ENCODE measurements at places on chromosomes 2 and 18.

DNA sequence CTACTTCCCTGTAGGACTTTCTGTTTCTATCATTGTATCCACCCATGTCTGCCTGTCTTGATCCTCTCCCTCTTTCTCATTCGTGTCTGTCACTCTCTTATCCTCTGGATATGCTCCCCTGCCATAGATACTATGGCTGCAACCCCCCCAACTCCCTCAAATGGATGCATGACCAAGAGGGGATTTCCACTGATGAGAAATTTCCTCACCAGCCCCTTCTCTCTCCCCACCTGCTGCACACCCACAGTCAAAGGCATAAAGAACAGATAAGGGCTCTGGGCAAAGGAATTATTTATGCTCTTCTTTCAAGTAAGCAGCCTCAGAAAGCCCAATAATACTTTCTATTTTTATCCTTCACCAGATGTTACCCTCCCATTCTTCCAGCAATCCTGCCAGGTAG lies 121.3 kb downstream of the FOXI3 start:
- no peak for DNase-seq

DNA sequence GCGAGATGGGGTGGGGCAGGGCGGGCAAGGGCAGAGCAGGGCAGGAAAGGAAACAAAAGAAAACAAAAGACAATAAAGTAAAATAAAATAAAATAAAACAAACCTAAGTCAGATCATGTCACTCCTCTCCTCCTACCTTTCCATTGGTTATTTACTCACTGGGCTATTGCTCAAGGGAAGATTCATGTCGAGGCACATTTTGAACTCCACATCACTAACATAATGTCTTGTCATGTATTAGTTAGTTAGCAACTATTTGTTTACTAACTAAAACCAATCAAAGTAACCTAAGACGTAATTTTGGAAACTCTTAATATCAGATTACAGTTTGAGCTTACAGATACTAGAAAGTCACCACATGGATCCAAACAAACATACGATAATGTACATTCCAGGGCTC lies 2.2 kb downstream of the C1D start:
- no peak for DNase-seq

DNA sequence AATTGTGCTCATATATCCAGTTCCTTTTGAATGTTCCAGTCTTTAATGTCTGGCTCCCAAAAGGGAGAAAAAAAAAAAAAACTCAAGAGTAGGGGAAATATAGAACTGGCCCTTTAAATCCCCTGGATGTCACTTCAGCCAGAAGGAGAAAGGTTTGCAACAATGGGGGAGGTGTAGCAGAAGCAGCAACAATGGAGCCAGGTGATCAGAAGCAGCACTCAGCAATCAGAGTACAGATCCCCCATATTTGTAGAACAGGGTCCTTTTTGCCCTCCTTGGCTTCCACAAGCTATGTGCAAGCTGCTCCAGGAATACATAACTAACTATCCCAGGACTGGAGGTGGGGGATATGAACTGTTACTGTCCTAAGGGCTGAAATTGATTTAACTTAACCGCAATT lies 25.8 kb upstream of the ZNF397 start:
- DNase-seq: no peak

- no peak for DNase-seq
Observed at GRCh38 chr2:7835693-7836680, 845.9 kb upstream of the ID2 start.

- no peak for DNase-seq
Observed at GRCh38 chr2:27025281-27025800, 7.4 kb upstream of the TMEM214 start.

- DNase-seq: no peak
Observed at GRCh38 chr2:230085201-230085600, 16.5 kb upstream of the SLC16A14 start.

DNA sequence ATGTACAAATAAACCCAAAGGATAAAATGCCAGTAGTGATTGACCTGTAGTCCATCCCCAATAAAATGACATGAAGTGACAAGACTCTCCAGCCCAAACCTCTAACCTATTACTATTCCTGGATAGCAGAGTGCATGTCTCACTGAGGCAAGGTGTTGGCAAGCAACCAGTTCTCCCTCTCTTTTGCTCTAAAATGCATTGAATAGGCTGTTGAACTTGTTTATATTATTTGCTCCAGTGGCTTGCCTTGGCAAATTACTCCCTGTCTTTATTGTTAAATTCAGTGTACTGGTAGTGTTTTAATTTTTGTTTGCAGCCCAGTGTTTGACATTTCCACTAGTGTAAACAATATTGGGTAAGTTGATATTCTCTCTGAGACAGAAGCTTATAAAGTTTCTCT lies 70.5 kb downstream of the CSRNP3 start:
- no peak for DNase-seq

- peak; percentile 18 for DNase-seq
Observed at GRCh38 chr18:10404168-10404567, 50.3 kb upstream of the APCDD1 start.

DNA sequence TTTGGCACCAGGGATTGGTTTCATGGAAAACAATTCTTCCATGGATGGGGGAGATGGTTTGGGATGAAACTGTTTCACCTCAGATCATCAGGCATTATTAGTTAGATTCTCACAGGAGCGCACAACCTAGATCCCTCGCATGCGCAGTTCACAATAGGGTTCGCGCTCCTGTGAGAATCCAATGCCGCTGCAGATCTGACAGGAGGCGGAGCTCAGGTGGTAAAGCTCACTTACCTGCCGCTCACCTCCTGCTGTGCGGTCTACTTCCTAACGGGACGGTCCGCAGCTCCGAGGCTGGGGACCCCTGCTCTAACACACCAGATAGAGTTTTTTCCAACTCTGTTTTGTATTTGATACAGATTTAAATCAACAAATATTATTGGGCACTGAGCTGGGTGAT lies 286.5 kb downstream of the MTX2 start:
- no peak for DNase-seq

GRCh38 chr18:57900906-57901435 lies 97.9 kb upstream of the ATP8B1 start:
- DNase-seq: no peak

DNA sequence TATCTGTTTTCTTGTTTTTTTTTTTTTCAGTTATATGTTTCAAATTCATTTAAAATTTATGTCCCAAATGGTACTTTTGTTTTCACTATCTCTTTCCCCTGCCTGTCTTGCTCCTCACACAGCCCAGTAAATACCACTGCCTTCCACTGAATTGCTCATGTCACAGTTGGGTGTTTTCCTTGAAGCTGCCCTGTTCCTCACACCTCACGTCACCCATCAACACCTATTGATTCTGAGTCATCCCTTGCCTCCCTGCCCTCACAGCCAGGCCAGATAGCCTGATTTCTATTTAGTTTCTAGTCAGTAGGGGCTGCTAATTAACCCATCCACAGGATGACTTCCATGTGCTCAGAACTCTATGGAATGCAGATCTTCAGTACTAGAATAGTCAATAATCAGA lies 25.3 kb downstream of the FSHR start:
- DNase-seq: no peak

GRCh38 chr2:129059476-129059875 lies 740.8 kb upstream of the HS6ST1 start:
- DNase-seq: no peak

DNA sequence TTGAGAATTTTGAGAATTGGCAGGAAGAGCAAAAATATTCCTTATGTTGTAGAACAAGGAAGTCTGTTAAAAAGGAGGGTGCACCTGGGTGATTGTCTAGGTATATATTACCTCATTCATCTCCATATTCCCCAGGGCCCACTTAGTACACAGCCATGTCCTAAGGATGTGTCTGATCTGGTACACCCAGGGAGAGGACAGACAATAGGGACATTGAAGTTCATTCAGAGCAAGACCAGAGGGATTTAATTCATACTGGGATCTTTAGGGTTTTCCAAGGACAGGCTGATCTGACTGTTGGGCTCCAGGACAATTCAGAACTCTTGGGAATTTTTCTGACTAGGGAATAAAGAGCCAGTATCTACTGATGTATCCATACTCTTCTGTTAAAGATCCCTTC lies 112.1 kb downstream of the PHLPP1 start:
- no peak for DNase-seq

- no peak for DNase-seq
Observed at GRCh38 chr2:136019825-136020224, 34.4 kb upstream of the DARS1 start.

- DNase-seq: no peak
Observed at GRCh38 chr2:36173760-36174404, 181.7 kb upstream of the CRIM1 start.

DNA sequence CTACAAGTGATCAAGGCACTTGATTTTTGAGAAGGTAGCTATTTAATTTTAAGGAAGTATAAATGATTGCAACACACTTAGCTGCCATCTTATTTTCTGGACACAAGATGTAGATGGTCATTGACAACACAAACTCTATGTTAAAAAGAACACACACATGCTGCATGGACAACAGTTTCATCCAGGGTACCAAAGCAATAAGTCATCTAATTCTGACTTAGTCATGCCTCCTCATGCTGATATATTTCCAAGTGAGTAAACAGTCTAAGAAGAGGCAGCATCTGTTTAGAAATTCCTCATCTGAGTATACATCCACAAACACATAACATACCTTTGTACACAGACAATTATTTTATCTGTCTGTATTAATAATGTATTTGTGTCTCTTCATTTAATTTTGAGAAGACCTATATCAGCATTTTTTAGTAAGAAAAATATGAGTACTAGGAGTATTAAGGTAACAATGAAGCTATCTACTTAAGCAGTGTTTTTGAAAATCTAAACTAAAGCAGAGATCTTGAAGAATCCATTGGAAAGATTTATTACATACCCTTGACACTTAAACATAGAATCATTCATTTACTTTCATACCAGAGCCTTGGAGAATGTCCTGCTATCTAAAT lies 84.9 kb downstream of the SCN1A start:
- DNase-seq: no peak

- no peak for DNase-seq
Observed at GRCh38 chr18:3528231-3528630, 78.3 kb downstream of the TGIF1 start.

DNA sequence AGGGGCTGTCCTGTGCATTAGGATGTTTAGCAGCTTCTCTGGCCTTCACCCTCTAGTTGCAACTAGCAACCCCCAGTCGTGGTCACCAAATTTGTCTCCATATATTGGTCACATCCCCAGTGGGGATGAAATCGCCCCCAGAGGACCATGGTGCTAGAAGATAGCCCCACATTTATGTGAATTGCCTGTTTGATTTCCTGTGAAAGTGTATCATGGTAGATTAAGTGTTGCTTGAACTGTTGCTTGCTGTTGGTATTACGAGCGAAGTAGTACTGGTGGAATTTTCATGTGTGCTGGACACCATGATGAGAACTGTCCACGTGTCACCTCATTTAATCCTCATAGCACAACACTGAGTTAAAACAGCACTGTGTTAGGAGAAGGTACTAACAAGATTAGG lies 59.4 kb downstream of the TSPYL6 start:
- DNase-seq: no peak

DNA sequence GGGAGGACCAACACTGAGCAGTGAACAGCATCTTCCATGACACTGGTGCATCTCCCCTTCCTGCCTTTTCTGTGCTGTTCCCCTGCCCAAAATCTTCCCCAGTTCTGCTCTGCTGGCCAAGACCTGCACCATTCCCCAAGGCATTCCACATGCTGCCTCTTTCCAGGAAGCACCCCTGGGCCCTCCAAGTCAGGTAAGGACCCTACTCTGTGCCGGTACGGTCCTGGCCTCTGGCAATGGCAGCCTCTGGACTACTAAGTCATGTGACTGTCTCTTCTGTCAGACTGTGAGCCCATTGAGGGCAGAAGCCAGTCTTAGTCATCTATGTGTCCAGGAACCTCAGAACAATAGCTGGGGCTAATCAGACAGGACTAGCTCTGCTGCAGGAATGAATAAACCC lies 282.0 kb downstream of the MYCN start:
- DNase-seq: no peak

GRCh38 chr2:100418406-100418962 lies 1.0 kb upstream of the CHST10 start:
- DNase-seq: no peak

- DNase-seq: no peak
Observed at GRCh38 chr2:66080127-66080526, 354.8 kb upstream of the MEIS1 start.

- DNase-seq: peak; percentile 21
Observed at GRCh38 chr18:8367217-8367988, 241.8 kb upstream of the RAB12 start.

- no peak for DNase-seq
Observed at GRCh38 chr2:237365671-237366070, 48.3 kb downstream of the COL6A3 start.

GRCh38 chr18:67577386-67577785 lies 60.9 kb upstream of the DSEL start:
- no peak for DNase-seq

GRCh38 chr2:191758518-191759507 lies 80.9 kb downstream of the NABP1 start:
- no peak for DNase-seq

GRCh38 chr2:235224410-235224809 lies 269.4 kb upstream of the AGAP1 start:
- no peak for DNase-seq

- no peak for DNase-seq
Observed at GRCh38 chr2:20649576-20649975, 1.3 kb downstream of the HS1BP3 start.

DNA sequence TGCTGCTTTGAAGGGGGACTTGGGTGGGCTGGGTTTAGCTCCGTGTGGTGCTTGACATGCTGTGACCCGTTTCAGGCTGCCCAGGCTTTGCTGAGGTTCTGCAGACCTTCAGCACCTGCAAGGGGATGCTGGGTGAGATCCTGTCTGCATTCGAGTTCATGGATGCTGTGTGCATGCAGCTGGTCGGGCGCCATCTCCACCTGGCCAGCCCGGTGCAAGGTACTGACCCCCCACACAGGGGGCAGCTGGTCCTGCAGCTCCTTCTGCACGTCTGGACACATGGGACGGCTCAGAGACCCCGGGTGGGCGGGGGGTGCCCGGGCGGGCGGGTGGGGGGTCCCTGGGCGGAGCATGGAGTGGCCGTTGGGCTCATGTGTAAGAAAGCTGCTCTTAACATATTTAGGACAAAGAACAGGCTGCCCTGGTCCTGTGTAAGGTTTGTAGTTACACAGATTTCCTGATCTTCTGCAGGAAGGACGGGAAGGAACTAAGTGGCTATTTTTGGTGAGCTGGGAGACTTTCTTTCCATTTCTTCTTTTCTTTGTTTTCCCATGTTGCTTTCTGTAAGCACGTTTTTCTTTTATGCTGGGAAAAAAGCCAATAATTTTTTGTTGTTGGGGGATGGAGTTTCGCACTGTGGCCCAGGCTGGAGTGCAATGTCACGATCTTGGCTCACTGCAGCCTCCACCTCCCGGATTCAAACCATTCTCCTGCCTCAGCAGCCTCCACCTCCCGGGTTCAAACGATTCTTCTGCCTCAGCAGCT lies 15.8 kb downstream of the D2HGDH start:
- no peak for DNase-seq

- no peak for DNase-seq
Observed at GRCh38 chr18:36064027-36064808, 3.1 kb downstream of the RPRD1A start.

DNA sequence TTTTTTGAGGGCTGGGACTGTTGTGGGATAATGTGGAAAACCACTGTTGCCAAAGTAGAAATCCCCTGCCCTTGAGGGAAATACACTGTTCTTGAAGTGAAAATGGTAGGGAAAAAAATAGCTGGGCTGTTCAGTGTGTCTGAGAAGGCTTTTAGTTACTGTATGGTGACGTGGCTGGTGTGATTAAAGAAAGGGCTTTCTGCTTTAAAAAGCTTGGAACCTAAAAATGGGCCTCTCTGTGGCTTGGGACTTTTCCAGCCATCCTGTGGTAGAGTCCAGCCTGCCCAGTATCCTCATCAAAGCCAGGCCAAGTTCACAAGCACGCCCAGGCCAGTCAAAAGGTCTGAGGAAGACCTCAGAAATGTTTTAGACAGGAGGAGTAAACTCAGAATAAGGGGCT lies 6.8 kb downstream of the MGAT5 start:
- no peak for DNase-seq

GRCh38 chr2:180653481-180653880 lies 326.9 kb upstream of the UBE2E3 start:
- DNase-seq: no peak

Data from substantia nigra (tissue), 51 donors.